ENCODE measurements at places on chromosomes 3 and 15.

DNA sequence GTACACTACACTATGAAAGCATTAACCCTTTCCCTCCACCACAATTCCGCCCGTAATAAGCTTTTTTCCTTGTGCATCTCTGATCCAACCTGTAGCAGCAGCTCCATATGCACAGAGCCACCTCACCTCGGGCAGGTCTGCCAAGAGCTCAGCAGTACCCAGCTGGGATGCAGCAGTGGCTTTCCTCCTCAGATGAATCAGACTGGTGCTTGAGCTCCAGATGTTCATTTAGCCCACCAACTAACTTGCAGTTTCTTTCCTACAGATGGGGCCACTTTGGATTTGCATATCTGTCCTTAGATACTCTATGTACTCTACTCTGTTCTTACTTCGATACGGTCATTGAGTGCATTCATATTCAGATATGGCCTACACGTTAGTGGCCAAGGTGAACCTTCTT is 14.8 kb upstream of the FSIP1 start:
- ATAC-seq, result no peak

GRCh38 chr3:102114264-102114979 is 265.1 kb downstream of the NFKBIZ start:
- ATAC-seq, result peak; percentile 97

DNA sequence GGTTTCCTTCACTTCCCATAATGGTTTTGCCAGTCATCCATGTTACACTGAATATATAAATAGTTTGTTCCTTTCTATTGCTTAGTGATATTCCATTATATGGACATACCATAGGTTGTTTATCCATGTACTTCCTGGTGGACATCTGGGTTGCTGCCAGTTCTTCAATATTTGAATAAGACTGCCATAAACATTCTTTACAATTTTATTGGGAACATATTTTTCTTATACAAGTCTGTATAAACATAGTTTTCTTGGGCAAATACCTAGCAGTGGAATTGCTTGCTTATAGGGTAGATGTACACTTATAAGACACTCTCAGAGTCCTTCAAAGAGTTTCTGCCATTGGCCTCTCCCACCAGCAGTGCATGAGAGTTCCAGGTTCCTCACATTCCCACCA is 231.4 kb downstream of the OPA1 start:
- no peak for ATAC-seq

DNA sequence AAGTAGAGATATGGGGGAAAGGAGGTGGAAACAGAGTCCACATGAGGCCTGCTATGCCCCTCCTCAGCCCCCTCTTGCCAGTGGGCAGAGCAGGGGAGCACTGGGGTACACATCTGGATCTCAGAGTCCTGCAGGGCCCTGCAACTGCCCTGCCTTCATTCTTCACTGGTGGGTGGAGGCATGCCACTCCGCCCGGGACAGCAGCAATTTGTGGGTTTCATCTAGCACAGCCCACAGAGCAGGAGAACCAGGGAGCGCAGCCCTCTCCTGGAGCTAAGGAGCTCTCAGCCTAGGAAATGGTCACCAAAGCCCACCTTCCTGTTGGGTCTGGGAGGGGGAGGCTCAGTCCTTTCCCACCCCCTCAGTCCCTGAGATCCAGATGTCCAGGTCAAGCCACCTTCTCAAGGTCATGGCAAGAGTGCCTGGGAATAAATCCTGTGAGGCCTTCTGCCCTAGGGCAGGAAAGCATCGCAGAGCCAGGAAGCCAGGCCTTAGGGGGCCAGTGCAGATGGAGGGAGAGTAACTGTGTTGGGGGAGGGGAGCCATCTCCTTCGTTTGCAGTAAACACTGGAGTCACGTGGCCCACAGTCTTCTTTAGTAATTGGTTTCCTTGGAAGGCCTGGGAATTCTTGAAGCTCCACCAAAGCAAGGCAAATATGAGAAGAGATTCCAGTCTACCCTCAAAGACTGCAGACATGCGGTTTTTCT is 31.0 kb downstream of the ANP32A start:
- no peak for ATAC-seq

- no peak for ATAC-seq
These were observed 82.6 kb downstream of the CEMIP start for GRCh38 chr15:80861731-80862170.

All from activated T-helper 17 cell treated with anti-CD3 and anti-CD28 coated beads, Interleukin-2, amount 50 U/mL, for 72 hours (primary cell).